ENCODE measurements at places on chromosomes 1 and 21. TPM values are rescaled to one million over a fixed set of nuclear protein-coding genes. Genes with fewer than 3 reads are reported as not detected.

The PTPN14 gene
- 46.6 TPM for total RNA-seq

The AMY1B gene
- not detected for total RNA-seq

The EPS8L3 gene
- total RNA-seq = not detected

The SPRR2G gene
- not detected for total RNA-seq

The CCSAP gene
- 5.3 TPM for total RNA-seq

The PDPN gene
- total RNA-seq = 2.0 TPM

The MXRA8 gene
- total RNA-seq = 367 TPM

The SLC26A9 gene
- not detected for total RNA-seq

The SHE gene
- total RNA-seq = 0.49 TPM

The PGLYRP3 gene
- total RNA-seq = not detected

The FCRL5 gene
- not detected for total RNA-seq

The RYR2 gene
- 0.25 TPM for total RNA-seq

The CYP4A22 gene
- not detected for total RNA-seq

The BCAR3 gene
- total RNA-seq = 20.6 TPM

The NBL1 gene
- total RNA-seq = 105 TPM

The ATP5PO gene
- total RNA-seq = 107 TPM

The KIF14 gene
- total RNA-seq = 13.4 TPM

The RGSL1 gene
- not detected for total RNA-seq

The CEP85 gene
- total RNA-seq = 5.6 TPM

The TMCC2 gene
- 7.0 TPM for total RNA-seq

The MYBPH gene
- 0.08 TPM for total RNA-seq

The TLCD4 gene
- total RNA-seq = 0.25 TPM

The LCE1B gene
- not detected for total RNA-seq

The PROX1 gene
- total RNA-seq = not detected

The KCNQ4 gene
- total RNA-seq = not detected

The FCRL2 gene
- not detected for total RNA-seq

The FAM177B gene
- not detected for total RNA-seq

The OR6K3 gene
- not detected for total RNA-seq

The TBX15 gene
- total RNA-seq = 0.63 TPM

The LCE2A gene
- not detected for total RNA-seq

The OR2L2 gene
- total RNA-seq = not detected

The NBPF4 gene
- total RNA-seq = not detected

The SLC1A7 gene
- total RNA-seq = 3.8 TPM

The SPOCD1 gene
- 37.2 TPM for total RNA-seq

The ATAD3C gene
- total RNA-seq = under 0.01 TPM
